ENCODE measurements at places on chromosomes 3 and 15.

DNA sequence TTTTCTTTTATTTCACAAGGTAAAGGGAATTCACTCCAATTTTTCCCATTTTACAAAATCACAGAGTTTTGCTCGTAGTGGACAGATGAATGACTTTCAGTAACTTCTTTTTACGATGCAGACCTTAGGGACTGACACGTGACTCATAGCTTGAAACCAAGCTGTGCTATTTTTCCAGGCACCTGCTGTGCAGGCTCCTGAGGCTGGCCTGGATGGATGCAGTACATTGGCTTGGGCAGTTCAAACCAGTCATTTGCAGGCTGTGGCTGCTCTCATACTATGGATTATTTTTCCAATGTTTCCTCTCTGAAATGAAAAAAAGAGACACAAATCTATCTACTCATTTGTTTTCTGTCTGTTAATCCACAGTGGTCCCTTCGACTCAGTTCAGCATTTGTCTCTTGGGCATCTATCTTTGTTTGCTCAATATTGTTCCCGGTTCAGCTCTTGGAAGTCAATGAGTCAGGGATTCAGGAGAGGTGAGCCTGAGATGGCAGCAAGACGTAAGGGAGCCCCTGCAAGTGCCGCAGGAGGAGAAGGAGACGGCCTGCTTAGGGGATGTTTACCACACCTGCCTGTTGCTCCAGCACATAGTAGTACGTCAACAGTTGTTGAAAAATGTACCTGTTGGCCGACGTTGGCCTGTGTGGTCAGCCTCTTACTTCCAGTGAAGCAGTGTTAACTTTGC, 92.8 kb downstream of the SV2B start:
- no peak for DNase-seq

DNA sequence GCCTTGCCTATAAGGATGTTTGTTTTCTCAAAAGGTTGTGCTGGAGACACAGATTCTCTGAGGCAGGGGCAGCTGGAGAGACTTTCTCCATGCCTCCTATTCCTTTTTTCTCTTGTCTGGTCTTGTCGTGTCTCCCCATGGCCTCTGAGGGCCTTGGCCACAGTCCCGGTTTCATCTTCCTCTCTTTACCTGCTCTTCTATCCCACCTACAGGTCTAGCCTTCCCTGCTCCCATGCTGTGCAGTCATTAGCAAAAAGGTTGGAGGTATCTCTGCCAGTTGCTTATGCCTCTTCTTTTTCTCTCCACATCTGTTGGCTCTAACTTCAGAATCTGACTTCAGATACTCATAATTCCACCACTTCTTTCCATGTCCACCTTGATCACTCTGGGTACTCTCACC, 191.1 kb downstream of the IL20RB start:
- DNase-seq: no peak

- no peak for DNase-seq
Measured at GRCh38 chr15:99167640-99168039, 62.8 kb downstream of the SYNM start.

DNA sequence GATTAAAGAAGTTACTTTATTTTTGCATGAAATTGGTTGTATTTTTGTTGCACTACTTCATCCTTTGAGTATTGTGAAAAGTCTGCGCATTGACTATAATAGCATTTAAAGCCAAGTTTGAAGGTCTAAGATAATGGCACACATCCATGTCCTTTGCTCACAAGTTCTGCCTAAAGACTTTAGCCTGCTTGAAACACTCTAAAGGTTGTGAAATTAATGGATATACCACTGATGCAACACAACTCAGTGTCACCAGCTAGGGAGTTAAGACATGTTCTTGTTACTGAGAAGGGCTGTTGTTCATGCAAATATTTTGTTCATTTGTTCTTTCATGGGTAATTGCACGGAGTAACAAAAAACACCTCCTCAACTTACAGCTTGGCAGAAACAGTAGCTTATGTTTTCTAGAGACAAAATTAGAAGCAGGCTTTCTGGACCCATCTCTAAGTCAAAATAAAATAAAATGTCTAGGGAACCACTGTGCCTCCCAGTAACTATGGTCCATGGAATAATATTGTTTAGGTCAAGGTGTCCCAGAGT, 83.9 kb downstream of the PPARG start:
- DNase-seq: no peak

DNA sequence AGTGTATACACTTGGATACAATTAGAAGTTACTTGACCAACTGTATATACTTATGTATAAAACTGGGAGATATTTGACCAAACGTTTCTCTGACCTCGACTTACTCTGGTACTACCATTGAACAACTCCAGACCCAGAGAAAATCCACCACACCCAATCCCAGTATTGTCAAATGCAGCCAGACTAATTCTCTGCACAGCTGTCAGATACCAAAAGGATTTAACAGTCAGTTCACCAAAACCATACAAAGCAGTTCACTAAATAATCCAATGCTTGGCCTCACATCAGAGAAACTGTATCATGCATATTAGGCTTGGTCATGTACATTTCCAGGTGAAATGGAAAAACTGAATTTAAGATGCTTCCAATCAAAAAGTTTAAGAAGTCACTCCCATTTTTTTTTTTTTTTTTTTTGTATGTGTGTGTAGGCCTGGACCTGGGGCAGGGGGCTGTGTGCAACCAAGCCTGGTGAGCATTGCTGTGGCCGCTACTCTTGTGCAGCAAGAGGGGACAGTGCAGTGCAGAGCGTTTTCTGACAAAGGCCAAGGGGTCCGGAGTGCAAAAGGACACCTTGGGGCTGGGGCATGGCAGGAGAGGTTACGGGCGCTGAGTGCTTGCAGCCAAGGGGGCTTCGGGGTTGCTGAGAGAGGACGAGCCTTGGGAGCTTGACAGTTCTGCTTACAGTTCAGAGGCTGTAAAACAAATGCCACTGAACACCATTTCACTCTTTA, 1.4 kb downstream of the TOMM70 start:
- no peak for DNase-seq

DNA sequence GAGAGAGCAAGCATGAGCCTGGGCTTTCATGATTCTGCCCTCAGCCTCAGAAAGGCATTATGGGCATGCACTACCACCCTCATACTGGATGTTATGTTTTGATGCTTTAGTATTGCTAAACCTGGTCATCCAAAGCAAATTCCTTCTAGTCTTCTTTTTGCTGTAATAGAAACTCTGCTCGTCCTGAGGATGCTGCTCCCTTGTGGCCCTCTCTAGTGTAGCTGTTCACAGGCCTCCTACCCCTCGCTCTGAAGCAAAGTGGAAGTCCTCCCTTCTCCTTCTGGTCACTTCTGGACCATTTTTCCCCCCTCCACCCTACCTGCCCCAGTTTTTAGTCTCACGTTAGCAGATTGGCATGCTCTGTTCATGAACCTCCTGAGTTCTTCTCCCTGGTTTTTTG, 22.9 kb upstream of the CCNL1 start:
- no peak for DNase-seq

GRCh38 chr15:47870956-47871625, 153.8 kb downstream of the SEMA6D start:
- peak; percentile 18 for DNase-seq

- no peak for DNase-seq
Measured at GRCh38 chr3:188861842-188862744, 309.7 kb upstream of the TPRG1 start.

DNA sequence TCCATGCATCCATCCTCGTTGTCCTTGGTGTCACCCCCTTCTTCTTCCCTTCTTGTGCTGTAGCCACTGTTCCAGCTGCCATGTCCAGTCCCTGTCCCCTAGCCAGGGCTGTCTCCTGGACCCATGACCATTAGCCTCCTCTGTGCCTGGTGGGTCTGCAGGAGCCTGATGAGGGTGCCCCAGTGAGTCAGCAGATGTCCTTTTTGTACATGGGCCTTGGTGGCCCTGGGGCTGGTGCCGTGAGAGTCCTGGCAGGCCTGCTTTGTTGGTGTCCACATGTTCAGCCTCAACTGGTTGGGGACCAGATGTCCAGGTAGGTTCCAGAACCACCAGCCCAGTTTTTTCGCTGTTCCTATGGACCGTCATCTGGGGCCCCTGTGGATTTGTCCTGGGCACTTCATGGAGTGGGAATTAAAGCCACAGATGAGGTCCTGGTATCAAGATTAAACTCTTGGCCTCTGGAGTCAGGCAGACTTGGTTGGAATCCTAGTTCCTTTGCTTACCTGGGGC, 66.1 kb downstream of the FBLN2 start:
- DNase-seq: no peak

DNA sequence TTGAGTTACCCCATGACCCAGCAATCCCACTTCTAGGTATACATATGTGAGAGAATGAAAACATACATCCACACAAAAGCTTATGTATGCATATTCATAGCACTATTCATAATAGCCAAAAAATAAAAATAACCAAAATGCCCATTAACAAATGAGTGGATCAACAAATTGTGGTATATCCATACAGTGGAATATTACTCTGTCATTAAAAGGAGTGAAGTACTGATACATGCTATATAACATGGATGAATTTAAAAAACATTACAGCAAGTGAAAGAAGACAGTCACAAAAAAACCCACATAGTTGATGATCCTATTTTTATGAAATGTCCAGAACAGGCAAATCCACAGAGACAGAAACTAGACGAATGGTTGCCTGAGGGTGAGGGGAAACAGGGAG, 5.2 kb downstream of the C3orf20 start:
- no peak for DNase-seq

- DNase-seq: no peak
Measured at GRCh38 chr3:72461787-72462186, 386.5 kb downstream of the SHQ1 start.

DNA sequence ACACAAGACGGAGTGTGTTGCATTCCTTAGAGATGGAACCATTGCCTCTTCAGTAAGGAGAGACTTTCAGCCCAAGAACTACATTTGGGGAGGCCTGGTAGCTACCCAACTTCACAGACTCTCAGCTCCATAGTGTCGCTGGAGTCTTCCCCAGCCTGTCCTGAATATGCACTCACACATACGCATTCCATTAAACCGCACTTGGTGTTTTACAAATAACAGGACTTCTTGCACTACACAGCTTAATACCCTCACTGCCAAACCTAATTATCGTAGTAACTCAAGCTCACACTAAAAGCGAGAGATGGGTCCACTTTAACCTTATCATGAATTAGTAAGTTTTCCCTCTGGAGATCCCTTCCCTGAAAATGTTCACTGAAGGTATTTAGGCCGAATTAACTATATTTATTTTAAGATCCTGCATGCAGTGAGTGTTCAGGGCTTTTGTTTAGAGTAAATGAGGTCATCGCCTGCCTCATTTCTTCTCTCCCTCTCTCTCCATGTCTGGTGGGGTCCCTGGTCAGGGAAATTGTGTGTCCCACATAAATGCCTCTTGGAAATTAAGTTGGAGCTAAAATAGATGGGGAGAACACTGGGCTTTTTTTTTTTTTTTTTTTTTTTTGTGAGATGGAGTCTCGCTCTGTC, 171.9 kb downstream of the FAM43A start:
- DNase-seq: no peak

GRCh38 chr3:34570916-34571705, 772.7 kb downstream of the PDCD6IP start:
- no peak for DNase-seq

DNA sequence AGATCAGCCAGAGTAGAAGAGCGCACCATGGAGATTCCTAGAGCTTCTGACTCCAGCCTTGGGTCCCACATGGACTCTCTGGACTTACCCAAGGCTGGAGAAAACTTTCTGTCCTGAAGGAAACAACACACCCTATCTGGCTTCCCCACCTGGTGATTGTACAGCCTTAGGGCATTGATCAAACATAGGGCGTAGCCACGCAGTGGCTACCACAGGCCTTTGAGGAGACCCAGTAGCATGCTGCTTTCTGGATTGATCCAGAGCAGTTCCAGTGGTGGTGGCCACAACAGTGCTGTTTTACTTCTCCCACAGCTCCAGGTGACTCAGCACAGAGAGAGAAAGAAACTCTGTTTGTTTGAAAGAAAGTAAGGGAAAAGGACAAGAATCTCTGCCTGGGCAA, 23.5 kb downstream of the PYDC2 start:
- DNase-seq: no peak

- no peak for DNase-seq
Measured at GRCh38 chr15:72340366-72340765, 20.4 kb upstream of the CELF6 start.

DNA sequence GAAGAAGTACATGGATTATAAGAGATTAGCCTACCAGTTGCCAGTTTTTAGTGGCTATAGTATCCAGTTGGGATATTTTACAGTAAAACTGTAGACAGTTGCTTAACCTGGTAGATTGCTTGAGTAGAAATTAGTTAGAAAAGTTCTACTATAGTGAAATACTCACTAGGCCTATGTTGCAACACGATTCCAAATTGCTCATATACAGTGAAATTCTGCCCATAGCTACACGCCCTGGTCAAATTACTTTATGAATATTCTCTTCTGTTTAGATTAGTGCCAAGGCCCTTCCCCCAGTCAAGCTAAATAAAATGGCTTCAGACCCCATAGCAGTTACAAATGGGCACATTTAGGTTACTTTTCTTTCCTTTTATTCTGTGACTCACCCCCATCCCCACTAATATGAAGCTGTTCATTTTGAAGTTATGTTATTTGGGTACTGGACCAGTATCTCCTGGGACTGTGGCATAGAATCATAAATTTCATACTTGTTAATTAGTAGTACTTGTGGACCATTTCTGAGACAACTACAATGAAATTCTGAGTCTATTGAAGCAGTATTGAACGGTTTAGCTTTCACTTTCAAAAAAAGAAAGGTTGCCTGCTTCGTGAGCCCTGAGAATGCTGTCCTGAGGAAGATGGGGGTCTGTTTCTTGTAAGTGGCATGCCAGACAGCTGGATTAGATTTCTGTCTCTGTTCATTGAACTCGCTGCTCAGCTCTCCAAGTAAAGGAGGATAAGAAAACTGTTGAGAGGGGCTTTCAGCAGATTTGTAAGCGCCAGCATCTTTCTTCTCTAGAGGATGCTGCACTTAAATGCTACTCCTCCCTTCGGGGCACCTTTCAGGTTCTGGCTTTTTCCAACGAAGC, 65.8 kb upstream of the CFAP20DC start:
- DNase-seq: no peak

DNA sequence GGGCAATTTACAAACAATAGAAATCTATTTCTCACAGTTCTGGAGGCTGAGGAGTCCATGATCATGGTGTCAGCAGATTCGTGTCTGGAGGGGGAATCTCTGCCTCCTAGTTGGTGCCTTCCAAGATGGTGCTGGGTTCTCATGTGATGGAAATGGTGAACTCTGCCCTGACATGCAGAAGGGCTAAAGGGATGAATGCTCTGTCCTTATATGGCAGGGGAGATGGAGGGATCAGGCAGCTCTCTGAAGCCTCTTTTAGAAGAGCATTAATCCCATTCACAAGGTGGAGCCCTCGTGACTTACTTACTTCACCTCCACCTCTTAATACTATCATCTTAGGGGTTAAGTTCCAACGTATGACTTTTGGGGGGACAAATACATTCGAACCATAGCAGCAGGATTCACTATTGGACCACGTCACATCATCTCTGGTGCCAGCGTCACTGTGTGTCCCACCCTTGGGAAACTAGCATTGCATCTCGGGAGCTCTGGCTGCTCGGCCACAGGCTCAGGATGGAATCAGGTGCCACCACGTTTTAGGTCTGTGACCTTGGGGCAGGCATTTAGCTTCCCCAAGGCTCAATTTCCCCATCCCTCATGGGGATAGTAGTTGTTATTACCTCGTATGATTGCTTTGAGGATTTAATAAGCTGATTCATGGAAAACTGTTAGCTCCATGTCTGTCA, 53.0 kb downstream of the SV2B start:
- DNase-seq: no peak
